ENCODE measurements at places on chromosomes 5 and 9. TPM values are rescaled to one million over a fixed set of nuclear protein-coding genes. Genes with fewer than 3 reads are reported as not detected.

Gene THBS4
- polyA plus RNA-seq, result 0.23 TPM

Gene IFNE
- 0.61 TPM for polyA plus RNA-seq

Gene TEX48
- polyA plus RNA-seq, result not detected

Gene TRPM6
- 0.19 TPM for polyA plus RNA-seq

Gene CDC20B
- polyA plus RNA-seq, result 0.05 TPM

Gene ABCA1
- 5.7 TPM for polyA plus RNA-seq

Gene FOXD4L4
- polyA plus RNA-seq, result 0.02 TPM
